ENCODE measurements at places on chromosomes 16 and 17. TPM values are rescaled to one million over a fixed set of nuclear protein-coding genes. Genes with fewer than 3 reads are reported as not detected.

DNA sequence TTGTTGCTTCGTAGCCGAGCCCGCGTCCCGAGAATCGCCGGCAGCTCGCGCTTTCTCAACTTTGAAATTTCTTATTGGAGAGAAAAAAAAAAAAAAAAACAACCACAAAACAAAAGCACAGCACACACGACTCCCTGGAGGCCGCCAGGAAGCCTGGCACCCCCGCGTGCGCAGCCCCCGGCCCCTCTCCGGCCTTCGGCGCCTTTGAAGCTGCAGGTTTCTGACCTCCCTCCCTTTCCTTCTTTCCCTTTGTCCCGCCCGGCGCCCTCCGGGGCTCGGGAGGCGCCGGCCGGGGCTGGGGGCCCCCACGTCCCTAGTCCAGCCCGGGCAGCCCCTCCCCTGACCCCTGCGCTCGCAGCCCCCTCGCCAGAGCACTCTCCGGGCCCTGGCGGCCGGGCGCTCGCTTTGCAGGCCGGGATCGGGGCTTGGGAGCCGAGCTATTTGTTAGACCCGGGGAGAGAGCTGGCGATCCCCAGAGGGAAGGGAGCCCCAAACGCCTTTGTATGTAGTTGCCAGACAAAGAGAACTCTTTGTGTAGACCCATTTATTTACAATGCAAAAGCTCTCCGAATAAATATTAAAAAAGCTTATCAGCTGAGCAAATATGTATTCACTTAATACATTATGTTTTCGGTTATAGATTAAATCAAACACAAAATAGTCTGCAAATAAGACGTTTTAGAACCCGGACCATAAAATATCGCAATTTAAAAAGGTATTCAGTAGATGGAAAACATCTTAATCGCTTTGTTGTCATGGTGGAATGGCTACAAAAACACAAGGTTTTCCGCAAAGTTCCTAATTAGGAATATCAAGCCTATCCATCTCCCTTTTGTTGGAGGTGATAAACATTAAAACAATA, 2.3 kb downstream of the BAHCC1 start:
- H3K4me3 ChIP-seq, result peak overlapping the region; percentile 22
- peaks cover 93% of the 10 kb centered on the region for H3K4me1 ChIP-seq
- DNase-seq, result no peak
- no peaks in the 10 kb centered on the region for H3K36me3 ChIP-seq
- H3K27ac ChIP-seq, result peak overlapping the region; percentile 83
- H3K27me3 ChIP-seq, result peaks cover 100% of the 10 kb centered on the region

Gene DHRS7C
- polyA plus RNA-seq, result not detected

GRCh38 chr17:19004421-19005136, at the start of gene FAM83G:
FAM83G (minus strand) TSS chr17:19004764; CDS start chr17:19004041, 723 bp downstream.
- peak; percentile 93 for DNase-seq
- H3K4me1 ChIP-seq, result peaks cover 10% of the 10 kb centered on the region
- H3K36me3 ChIP-seq, result no peaks in the 10 kb centered on the region

GRCh38 chr17:81517009-81517338, 4.4 kb upstream of the ACTG1 start:
- peak overlapping the region; percentile 18 for H3K4me3 ChIP-seq
- peaks cover 74% of the 10 kb centered on the region for H3K4me1 ChIP-seq
- H3K36me3 ChIP-seq, result peaks cover 1% of the 10 kb centered on the region
- DNase-seq, result no peak
- peaks cover 7% of the 10 kb centered on the region for H3K27me3 ChIP-seq
- peak overlapping the region; percentile 100 for H3K27ac ChIP-seq

- no peak overlapping the region for H3K4me3 ChIP-seq
- no peak overlapping the region for H3K27ac ChIP-seq
- no peak for DNase-seq
- no peaks in the 10 kb centered on the region for H3K27me3 ChIP-seq
- H3K4me1 ChIP-seq, result no peaks in the 10 kb centered on the region
- H3K36me3 ChIP-seq, result no peaks in the 10 kb centered on the region
These were observed 623.2 kb upstream of the ZFHX3 start for GRCh38 chr16:73670836-73671820.

- H3K27me3 ChIP-seq, result no peaks in the 10 kb centered on the region
- H3K4me3 ChIP-seq, result no peak overlapping the region
- no peak overlapping the region for H3K27ac ChIP-seq
These were observed 221.4 kb downstream of the MSI2 start for GRCh38 chr17:57477522-57478362.

Gene ODF4
- not detected for polyA plus RNA-seq

DNA sequence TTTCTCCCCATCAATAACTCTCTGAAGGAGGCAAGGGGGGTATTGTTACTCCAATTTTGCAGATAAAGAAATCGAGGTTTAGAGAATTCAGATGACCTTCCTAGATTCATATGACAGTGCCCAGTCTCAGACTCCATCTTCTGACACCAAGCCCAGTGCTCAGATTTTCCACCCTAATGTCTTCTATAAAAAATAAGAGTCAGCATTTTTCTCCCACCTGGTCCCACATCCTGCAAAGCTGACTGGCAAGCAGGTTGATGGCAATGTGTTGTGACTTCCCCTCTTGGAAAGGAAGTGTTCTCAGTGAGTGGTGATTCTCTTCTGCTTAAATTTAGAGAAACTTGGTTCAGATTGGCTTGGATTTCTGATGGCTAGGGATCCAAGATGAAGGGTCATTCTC, 129.4 kb downstream of the SOX9 start:
- DNase-seq, result no peak
- no peaks in the 10 kb centered on the region for H3K36me3 ChIP-seq
- H3K4me1 ChIP-seq, result no peaks in the 10 kb centered on the region
- no peak overlapping the region for H3K27ac ChIP-seq

DNA sequence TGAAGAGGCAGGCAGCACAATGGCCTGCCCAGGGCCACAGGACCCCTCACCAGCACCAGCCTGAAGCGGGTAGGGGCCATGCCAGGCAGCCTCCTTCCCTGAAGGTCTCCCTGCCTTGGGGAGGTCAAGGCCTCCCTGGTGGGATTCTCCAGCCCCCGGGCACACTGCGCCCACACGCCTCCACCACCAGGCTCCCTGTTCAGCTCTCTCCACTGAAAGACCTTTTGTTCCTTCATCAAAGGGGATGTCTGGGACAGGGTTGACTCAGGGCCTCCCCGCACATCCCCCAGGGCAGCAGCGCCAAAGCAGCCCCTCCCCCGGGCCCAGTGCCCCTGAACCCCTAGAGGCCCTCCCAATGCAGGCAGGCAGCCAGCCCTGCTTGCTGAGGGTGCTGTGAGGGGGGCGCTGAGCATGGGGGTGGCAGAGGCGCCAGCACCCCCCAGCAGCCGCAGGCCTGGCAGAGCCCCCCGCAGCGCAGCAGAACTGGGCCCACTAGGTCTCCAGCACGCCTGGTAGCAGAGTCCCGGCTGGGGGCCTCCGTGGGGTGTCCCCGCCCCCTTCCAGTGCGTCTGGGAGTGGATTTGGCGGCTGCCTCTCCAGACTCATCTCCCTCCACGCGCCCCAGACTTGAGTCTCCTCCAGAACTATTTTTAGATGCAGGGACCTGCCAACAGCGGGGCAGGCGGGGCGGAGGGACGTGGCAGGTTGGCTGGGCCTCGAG, 13.1 kb downstream of the BCAR1 start:
- no peak overlapping the region for H3K4me3 ChIP-seq
- H3K27me3 ChIP-seq, result no peaks in the 10 kb centered on the region
- peak; percentile 75 for DNase-seq
- H3K36me3 ChIP-seq, result no peaks in the 10 kb centered on the region

GRCh38 chr17:1997289-1997926, 27.7 kb downstream of the RTN4RL1 start:
- no peak overlapping the region for H3K27ac ChIP-seq
- DNase-seq, result no peak
- no peaks in the 10 kb centered on the region for H3K36me3 ChIP-seq
- peaks cover 16% of the 10 kb centered on the region for H3K4me1 ChIP-seq
- H3K4me3 ChIP-seq, result peak overlapping the region; percentile 32

- no peak overlapping the region for H3K4me3 ChIP-seq
- H3K4me1 ChIP-seq, result no peaks in the 10 kb centered on the region
- H3K27me3 ChIP-seq, result peaks cover 36% of the 10 kb centered on the region
- H3K27ac ChIP-seq, result no peak overlapping the region
These were observed 50.0 kb upstream of the TNRC6C start for GRCh38 chr17:77908501-77908900.

DNA sequence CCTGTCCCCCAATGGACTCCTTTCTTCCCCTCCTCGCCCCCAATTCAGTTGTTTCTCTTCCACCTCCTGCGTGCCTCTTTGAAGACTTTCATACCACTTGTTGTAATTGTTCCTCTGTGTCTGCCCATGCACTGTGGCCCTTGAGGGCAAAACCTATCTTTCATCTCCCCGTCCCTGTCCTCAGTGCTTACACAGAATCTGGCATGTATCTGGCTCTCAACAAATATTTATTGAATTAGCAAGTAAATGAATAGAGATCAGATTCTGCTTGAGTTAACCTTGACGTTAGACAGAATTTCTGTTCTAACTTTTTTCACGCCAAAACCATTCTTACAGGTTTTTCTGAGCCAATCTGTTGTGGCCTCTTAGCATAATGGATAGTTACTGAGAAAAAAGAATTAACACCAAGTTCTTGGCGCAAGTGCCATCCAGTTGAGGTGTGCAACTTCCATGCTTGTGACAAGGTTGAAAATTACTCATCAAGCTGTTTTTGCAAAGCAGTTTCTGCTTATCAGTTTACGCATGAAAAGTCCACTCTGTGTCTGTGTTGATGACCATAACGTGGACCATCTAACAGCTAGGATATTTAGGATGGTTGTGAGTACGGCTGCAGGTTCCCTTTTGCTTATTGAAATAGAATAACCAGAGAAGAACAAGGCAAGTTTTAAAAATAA, 215.1 kb downstream of the PRKCA start:
- H3K27me3 ChIP-seq, result no peaks in the 10 kb centered on the region
- no peaks in the 10 kb centered on the region for H3K36me3 ChIP-seq
- no peak overlapping the region for H3K4me3 ChIP-seq
- H3K4me1 ChIP-seq, result no peaks in the 10 kb centered on the region
- H3K27ac ChIP-seq, result no peak overlapping the region

DNA sequence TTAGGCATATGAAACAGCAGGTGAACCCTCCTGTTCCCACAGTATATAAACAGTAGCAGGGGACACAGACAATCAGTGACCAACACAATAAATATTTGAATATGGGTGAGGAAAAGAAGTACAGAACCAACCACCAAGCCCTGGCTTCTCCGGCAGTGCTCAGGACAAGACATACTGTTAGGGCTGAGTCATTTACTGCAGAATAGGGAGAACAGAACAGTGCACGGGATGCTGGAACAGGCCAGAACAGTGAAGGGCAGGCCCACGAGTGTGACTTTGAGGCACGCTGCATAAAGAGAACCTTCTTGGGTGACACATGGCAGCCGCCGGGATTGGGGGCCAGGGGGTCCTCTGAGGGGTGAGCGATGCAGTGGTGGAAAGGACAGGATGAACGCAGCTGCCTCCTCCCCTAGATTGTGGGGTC, 160.4 kb downstream of the CMIP start:
- H3K36me3 ChIP-seq, result no peaks in the 10 kb centered on the region
- no peak overlapping the region for H3K27ac ChIP-seq
- no peak overlapping the region for H3K4me3 ChIP-seq
- DNase-seq, result no peak

DNA sequence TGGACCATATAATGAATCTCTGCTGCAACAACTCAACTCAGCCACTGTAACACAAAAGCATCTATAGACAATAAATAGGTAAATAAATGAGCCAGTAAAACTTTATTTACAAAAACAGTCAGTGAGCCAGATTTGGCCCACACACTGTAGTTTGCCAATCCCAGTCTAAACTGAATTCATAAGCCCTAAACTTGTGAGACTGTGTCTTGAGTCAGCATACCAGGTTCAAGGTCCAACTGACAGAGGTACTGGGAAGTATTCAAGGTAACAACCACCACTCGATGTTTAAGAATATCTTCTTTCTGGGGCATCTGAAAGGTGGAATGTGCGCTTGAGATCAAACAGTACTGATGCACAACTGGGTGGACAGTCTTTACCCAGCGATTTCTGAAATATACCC, 94.2 kb downstream of the HELZ start:
- H3K4me1 ChIP-seq, result no peaks in the 10 kb centered on the region
- H3K27me3 ChIP-seq, result no peaks in the 10 kb centered on the region
- H3K27ac ChIP-seq, result no peak overlapping the region
- peaks cover 42% of the 10 kb centered on the region for H3K36me3 ChIP-seq

DNA sequence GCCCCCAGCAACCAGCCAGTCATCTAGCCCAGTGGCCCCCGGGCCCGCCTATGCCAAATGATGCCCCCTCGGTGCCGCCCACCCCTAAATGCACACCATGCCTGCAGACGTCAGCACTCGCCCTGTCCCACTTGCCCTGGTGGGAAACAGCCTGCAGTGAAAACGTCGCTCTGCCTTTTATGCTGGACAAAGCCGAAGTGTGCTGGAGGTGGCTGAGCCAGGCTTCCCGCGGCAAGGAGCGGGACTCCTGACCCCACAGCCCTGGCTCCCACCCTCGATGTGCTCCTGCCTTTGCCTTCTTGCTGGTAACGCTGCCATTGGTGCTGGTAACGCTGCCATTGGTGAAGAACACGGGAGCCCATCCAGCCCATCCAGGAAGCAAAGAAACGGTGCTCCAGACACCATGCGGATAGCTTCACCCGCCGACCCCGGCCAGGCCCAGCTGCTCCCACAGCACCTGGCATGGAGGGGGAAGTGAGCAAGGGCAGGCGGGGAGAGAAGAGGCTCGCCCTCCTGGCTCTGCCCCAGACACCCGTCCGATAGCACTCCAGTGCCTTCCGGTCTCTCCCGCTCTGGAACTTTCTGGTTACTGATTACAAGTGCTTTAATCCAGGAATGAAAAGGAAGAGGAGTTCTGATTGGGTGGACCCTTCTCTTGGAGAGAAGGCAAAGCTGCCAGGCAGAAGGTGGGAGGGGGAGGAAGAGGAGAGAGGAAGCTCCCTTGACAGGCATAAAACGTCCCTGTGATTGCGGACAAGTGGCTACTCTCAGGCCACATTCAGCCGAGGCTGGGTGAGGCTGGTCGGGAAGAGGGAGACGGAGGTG, 4.0 kb upstream of the BAIAP2 start:
- peaks cover 8% of the 10 kb centered on the region for H3K27me3 ChIP-seq
- peak; percentile 84 for DNase-seq

Gene KRT40
- not detected for polyA plus RNA-seq

Gene TPSG1
- polyA plus RNA-seq, result not detected

Gene B4GALNT2
- polyA plus RNA-seq, result not detected

- H3K4me1 ChIP-seq, result peaks cover 4% of the 10 kb centered on the region
- DNase-seq, result no peak
- no peak overlapping the region for H3K27ac ChIP-seq
- H3K36me3 ChIP-seq, result no peaks in the 10 kb centered on the region
- no peaks in the 10 kb centered on the region for H3K27me3 ChIP-seq
These were observed 14.8 kb downstream of the CPD start for GRCh38 chr17:30393491-30393890.

DNA sequence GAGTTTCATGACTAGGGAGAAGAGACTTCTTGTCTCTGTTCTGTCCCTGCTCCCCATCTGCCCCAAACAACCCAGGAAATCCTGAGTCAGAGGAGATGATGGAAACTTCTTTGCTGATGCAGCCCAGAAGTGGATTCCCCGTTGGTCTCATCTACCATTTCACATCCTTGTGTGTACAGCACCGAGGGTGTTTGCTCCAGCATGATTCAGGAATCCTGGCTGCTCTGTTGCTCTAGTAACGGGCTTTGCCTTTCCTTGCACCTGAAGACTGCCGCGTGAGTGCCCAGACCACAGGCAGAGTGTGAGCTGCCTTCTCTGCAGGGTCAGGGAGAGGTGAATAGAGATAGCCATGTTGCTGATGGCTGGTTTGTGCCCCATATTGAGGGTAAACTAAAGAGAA, 408.4 kb downstream of the CPPED1 start:
- H3K4me3 ChIP-seq, result no peak overlapping the region
- no peak for DNase-seq
- peaks cover 11% of the 10 kb centered on the region for H3K36me3 ChIP-seq
- H3K27ac ChIP-seq, result no peak overlapping the region
- H3K4me1 ChIP-seq, result peaks cover 4% of the 10 kb centered on the region
